Mucosa of gallbladder (tissue), 1 donor: ENCODE measurements at places on chromosomes 13 and 19. TPM values are rescaled to one million over a fixed set of nuclear protein-coding genes. Genes with fewer than 3 reads are reported as not detected.

GRCh38 chr13:27583645-27584044, 36.7 kb downstream of the LNX2 start:
- no peak for DNase-seq

GRCh38 chr19:45768655-45768983, 433 bp downstream of the SIX5 start:
- DNase-seq = no peak

DNA sequence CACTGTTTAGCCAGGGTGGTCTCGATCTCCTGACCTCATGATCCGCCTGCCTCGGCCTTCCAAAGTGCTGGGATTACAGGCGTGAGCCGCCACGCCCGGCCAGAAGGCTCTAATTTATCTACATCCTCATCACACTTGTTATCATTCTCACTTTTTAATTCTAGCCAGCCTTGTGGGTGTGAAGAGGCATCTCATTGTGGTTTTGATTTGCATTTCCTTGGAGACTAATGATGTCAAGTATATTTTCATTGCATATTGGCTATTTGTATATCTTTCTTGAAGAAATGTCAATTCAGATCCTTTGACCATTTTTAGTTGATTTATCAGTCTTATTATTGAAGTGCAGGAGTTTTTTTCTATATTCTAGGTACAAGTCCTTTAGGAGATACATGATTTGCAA, 27.7 kb upstream of the HIF3A start:
- DNase-seq = no peak

GRCh38 chr13:100957741-100958140, 283.1 kb upstream of the TMTC4 start:
- DNase-seq = no peak

DNA sequence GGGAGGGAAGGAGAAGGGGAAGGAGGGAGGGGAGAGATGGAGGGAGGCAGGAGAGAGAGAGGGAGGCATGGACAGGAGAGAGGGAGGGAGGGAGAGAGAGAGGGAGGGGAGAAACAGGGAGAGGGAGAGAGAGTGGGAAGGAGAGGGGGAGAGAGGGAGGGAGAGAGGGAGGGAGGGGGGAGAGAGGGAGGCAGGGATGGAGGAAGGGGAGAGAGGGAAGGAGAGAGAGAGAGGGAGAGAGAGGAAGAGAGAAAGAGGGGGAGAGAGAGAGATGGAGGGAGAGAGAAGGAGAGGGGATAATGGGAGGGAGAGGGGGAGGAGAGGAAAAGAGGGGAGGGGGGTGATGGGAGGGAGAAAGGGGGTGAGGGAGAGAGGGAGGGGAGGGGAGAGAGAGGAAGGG, 86.8 kb upstream of the VSTM2B start:
- DNase-seq = no peak

DNA sequence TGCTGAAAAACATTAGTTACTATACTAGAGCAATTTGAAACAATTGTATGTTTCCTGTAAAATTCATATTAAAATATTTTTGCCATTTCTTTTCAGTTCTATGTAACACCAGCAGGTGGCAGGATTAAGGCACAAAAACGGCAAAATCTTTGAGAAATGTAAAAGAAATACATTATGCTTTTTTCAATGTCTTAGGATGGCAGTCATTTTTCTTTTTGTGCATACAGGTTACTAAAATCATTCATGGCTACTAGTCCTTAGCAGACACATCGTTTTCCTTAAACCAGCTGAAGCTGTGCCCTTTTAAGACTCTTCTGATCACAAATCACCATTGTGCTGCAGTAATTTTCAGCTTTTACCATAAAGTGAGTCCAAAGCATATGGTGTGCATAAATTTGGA, 800.7 kb upstream of the SLITRK5 start:
- no peak for DNase-seq

Gene KASH5
- not detected for total RNA-seq

DNA sequence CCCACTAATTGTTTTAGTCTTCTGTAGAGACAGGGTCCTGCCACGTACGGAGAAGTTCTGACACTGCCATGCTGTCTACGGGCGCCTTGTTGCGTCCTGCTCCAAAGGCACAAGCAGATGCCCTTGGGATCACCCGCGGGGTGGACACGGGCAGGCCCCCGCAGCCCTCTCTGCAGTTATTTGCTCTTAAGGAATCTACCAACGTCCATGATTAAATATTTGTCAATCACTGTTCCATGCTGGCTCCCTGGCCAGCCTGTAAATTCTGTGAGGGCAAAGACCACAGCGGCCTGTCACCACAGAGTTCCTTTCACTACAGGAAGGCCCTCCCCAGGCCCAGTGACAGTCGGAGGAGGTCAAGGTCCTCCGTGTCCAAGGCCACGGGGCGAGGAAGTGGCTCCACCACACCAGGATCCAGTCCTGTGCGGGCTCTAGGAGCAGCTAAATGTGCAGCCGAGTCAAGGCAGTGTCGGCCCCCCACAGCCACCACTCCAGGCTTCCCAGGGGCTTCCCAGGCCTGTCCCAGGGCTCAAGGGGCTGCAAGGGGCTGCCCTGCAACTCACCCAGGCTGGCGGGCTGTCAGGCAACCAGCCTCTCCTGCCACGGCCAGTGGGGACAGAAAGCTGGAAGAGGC, 2.1 kb downstream of the RNF126 start:
- DNase-seq = no peak

Gene SCGB2B2
- 1.0 TPM for total RNA-seq

GRCh38 chr19:38004521-38005223, 97.7 kb downstream of the SIPA1L3 start:
- DNase-seq = peak; percentile 89

- peak; percentile 29 for DNase-seq
These were observed 2.3 kb downstream of the WDR83 start for GRCh38 chr19:12668932-12669269.

DNA sequence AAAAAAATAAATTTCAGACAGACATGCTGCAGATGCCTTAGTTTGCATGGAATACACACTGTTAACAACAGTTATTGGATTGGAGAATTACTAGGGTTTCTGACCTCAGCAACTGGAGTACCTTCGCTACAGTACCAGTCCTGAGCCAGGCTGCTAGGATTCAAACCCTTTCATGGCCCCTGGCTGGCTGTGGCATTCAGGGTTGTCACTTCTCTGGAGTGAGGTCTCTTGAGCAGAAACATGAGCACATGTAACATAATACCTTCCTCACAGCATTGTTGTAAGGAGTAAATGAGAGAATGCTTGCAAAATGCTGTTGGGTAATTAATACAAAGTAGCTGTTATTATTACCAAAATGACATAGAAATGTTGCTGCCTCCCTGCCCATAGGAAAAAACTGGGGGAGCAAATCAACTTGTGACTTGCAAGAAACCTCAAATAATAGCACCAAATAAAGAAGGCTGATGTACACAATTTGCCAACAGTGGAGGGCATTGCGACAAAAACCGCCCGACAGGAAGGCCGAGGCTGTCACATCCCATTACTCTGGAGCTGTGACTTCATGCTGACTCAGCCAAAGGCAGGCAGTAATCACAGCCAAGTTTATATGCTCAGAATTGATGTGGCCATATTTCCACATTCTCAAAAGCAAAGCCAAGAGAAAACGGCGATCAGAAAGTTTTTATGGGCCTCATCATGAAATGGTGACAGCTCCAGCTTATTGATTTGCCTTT, 100.4 kb downstream of the RFC3 start:
- no peak for DNase-seq

GRCh38 chr13:44514278-44514677, 61.9 kb downstream of the TSC22D1 start:
- DNase-seq = no peak

Gene MIPEP
- total RNA-seq = 25.1 TPM

Gene RAB3D
- total RNA-seq = 41.9 TPM

Gene CD70
- not detected for total RNA-seq

DNA sequence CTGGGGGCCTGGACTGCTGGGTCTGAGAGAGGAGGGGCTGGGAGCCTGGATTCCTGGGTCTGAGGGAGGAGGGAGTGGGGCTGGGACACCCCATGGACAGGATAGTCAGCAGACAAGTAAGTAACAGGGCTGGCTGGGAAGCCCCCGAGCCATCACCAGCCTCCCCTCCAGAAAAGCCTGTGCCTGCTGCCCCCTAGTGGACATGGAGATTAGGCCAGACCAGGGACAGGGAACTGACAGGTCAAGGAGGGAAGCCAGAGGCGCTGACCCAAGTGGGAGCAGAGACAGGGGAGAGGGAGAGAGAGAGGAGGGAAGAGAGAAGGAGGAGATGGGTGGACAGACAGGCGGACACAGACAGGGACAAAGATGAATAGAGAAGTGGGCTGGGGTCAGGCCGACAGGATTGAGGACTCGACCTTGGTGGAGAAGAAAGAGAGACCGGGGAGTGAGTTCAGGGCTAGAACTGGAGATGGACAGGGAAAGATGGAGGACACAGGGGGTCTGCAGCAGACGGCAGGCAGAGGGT, 6.7 kb upstream of the ERFL start:
- peak; percentile 49 for DNase-seq

Gene TNFSF9
- total RNA-seq = 1.2 TPM

DNA sequence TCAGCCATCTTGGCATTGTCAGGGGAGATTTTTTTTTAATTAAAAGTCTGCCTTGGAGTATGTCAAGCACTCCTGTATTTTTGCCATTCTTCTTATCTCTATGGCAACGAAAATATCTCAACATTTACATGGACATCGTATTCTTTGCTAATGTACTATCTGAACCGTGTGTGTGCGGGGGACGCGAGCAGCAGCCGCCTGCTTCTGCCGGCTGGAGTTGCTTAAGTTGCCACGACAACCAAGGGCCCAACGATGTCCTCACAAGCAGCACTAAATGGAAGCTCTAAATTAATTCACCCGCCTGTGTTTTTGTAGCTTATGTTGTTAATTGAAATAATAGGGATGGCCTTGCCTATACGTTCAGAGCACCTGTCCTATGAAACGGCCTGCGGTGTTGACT, 309.5 kb downstream of the TEX29 start:
- no peak for DNase-seq

DNA sequence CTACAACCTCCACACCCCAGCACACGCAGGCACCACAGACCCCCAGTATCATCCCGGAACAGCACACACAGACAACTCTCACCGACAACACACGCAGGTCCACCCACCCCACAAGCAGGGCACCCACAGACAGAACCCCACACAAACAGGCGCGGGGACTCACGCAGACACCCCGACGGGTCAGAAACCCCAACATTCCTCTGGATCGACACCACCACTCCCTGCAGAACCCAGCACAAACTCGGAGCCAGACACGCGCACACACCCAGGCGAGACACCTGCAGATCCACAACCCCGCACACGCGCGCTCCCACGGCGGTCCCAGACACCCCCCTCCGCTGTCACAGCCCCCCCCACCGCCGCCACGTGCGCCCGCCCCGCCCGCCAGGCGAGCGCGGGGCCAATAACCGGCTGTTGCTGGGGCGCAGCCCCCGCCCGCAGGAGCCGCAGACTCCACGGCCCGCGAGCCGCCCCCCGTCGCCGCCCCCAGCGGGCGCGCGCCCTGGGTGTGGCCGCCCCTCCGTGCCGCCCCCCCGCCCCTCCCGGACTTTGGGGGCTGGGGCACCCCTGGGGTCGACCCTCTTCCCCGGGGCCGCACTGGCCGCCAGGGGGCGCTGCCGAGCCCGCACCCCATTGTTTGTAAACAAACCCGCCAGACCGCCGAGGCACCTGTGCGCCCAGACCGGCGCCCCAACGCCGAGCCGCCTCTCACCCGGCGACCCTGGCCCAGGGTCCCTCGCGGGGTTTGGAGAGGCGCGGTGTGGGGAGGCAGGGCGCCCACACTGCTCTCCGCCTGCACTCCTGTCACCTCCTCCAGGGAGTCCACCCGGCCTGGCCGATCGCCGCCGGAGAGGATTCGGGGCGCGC, 712 bp downstream of the BBC3 start:
- DNase-seq = peak; percentile 62

Gene NCAN
- total RNA-seq = not detected

- no peak for DNase-seq
These were observed 12.0 kb downstream of the B3GNT8 start for GRCh38 chr19:41415154-41415571.

- DNase-seq = no peak
These were observed 109.2 kb upstream of the SLC7A1 start for GRCh38 chr13:29704648-29705047.

Gene CAMSAP3
- 61.3 TPM for total RNA-seq

GRCh38 chr13:57946361-57946760, 314.8 kb downstream of the PCDH17 start:
- DNase-seq = no peak

DNA sequence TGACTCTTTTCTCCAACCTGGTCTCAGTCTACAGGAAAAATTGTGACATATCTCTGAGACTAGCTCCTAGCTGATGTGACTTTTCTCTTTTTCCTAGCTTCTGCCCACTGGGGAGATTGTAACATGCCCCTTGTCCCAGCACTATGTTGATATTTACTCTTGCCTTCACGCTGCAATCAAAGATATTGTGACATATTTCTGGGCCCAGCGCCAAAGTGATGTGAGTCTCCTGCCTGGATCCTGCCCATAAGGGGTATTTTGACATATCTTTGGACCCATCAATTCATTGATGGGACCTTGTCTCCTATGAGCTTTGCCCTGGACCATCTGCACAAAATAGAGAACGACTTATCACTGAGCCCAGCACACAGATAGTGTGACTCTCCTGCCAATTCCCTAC, 41.1 kb downstream of the ZNF729 start:
- DNase-seq = no peak

- DNase-seq = no peak
These were observed 1404.8 kb downstream of the SLITRK1 start for GRCh38 chr13:82477436-82477835.

DNA sequence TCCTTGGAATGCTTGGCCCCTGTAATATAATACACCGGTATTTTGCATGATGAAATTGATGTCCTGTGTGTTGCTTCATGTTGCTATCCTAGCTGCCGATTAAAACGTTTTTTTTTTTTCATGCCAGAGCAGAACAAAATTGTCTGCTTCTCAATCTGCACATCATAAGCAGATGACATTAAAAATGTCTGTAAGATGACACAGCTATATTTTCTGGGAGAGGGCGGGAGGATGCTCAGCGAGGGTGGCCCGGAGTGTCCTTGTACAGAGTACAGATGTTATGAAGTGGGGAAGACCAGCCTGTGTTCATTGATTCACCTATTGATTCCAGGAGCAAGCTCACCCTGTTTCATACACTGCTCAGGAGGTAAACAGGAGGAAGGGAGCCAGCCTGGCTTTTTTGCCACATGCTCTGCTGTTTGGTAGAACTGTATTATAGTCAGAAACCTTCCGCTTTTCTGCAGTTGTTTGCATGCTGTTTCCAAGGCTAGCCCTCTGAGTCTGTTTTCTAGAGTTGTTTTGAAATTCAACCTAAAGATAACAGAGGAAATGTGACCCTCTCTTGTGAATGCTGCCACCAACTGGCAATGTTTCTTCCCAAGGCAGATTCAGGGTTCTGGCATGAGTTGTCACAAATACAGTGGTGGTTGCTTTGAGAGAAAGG, 4.7 kb upstream of the IRS2 start:
- no peak for DNase-seq
